Naive B cell (primary cell): ENCODE measurements at places on chromosomes 11 and 22.

GRCh38 chr11:123443851-123444623, 14.0 kb downstream of the GRAMD1B start:
- no peak for DNase-seq

- no peak for DNase-seq
Measured at GRCh38 chr11:134566311-134566710, 154.3 kb upstream of the B3GAT1 start.

DNA sequence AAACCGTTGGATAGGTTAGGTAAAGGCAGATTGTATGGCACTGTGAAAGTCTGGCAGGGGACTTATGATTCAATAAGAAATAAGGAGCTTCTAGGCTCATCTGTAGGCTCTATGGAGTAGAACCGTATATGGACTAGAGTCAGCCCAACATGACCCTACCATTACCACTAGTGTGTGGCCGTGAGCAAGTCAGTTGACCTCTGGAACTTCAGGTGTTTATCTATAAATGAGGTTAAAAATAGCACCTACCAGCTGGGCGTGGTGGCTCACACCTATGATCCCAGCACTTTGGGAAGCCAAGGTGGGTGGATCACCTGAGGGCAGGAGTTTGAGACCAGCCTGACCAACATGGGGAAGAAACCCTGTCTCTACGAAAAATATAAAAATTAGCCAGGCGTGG, 4.4 kb downstream of the HINFP start:
- DNase-seq: no peak

- DNase-seq: no peak
Measured at GRCh38 chr11:27812341-27812740, 112.1 kb upstream of the BDNF start.

GRCh38 chr11:120883404-120884080, 140.4 kb upstream of the TBCEL start:
- DNase-seq: no peak

DNA sequence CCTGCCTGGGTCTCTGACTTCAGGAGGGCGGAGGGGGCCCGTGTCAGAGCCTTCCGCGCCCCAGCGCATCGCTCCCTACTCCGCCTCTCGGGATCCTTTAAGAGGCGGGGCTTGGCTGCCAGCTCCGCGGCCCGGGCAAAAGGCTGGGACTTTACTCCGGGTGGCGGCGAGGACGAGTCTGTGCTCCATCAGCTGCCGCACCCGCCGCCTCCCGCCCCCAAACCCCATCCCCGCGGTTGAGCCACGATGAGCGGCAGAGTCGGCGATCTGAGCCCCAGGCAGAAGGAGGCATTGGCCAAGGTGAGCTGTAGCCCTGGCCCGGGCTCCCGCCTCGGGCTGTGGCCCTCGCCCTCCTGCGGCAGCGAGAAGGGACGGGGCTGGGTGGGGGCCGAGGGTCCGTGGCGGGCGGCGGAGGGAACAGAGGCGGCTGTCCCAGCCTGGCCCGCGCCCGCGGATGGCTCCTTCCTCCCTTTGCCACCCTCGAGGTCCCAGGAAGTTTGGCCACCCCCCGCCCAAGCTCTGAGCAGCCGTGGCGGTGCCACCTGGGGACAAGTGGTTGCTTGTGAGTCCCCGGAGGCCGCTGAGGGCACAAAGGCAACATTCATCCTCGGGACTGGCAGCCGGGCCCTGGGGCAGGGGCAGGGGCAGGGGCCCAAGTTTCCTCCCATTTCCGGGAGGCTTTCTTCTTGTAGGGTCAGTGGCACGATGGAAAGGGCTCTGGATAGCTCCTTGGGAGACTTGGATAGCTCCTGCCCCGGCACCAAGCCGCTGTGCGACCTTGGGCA, at the start of gene SEC14L2:
TSS of gene SEC14L2 (plus strand) at position 148 of the 785 bp plus-strand sequence. CDS start at position 247, 99 bp downstream.
- peak; percentile 11 for DNase-seq

GRCh38 chr11:134559602-134559962, 147.5 kb upstream of the B3GAT1 start:
- no peak for DNase-seq

- DNase-seq: no peak
Measured at GRCh38 chr11:71188073-71188472, 64.3 kb downstream of the SHANK2 start.

- no peak for DNase-seq
Measured at GRCh38 chr11:2406878-2407410, 6.4 kb downstream of the TSSC4 start.

DNA sequence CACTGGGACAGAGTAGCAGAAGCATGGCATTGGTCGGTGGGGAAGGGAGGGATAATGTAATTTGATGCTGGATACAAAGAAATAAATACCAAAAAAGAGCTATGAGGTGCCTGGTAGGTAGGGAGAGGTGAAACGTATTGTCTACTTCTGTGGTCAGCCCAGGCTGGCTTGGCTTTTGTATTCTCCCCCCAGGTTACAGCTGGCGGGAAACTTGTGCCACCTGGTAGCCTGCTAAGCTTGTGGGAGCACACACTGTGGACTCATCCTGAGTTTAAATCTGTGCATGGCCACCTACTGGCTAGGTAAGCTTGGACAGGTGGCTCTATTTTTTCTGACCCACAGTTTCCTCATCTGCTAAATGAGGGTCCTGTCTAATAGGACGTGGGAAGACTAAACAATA, 165.2 kb upstream of the E2F8 start:
- DNase-seq: no peak

- no peak for DNase-seq
Measured at GRCh38 chr11:116071241-116071640, 567.0 kb upstream of the CADM1 start.
